ENCODE measurements at places on chromosomes 4 and X.

DNA sequence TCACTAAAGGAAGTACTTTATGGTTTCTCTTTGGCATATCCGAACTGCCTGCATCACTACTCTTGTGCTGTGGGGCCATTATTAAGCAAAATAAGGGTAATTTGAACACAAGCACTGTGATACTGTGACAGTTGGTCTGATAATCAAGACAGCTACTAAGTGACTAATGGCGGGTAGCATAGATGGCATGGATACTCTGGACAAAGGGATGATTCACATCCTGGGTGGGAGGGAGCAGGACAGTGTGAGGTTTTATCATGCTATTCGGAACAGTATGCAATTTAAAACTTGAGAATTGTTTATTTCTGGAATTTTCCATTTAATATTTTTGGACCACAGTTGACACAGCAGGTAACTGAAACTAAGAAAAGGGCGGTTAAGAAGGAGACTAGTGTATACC is 52.6 kb upstream of the CITED1 start:
- DNase-seq, result no peak

GRCh38 chr4:108762559-108763225 is at the start of gene ETNPPL:
Gene ETNPPL, minus strand, starts transcription at chr4:108763053. Its CDS starts 155 bp downstream, at chr4:108762898.
- DNase-seq, result no peak

DNA sequence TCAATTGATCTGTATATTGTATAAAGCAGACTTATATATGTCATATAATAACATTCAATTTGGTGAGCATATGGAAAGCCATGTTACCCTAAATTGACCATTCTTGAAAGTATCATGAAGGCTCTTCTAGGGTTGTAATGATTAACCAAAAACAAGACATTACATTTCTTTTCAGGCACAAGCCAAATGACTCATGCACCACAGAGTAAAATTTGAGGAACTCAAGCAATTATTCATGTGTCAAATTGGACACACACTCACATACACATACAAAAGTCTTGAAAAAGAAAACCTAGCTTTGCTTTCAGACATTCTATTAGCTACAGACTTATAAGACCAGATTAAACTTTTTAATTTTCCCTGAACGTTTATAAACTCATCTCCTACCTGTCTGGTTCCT is 146.5 kb upstream of the PCDH18 start:
- DNase-seq, result no peak

GRCh38 chr4:186061921-186062320 is 7.0 kb upstream of the TLR3 start:
- DNase-seq, result no peak

DNA sequence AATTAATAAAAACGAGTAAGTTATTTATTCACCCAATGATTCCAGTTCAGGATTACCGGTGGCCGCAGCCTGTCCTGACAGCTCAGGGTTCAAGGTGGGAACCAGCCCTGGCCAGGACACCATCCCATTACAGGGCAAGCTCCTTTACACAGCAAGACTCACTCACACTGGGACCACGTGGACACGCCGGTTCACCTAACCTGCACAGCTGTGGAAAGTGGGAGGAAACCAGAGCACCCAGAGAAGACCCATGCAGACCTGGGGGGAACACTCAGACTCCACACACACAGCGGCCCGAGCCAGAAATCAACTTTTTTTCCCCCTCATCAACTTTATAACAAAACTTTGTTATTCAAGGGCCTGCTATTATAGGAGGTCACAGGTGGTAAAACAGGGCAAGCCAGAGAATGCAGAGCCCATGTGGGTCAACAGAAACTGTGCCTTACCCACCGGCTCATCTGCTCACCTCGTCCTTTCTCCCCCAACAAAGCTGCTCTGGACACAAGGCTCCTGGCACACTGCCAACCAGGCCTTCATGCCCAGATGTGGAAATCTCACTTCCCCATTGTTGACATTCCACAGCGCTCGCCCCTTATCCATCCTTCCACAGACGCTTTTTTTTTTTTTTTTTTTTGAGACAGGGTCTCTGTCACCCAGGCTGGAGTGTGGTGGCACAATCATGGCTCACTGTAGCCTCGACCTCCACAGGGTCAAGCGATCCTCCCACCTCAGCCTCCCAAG is 8.0 kb upstream of the ODAPH start:
- no peak for DNase-seq

DNA sequence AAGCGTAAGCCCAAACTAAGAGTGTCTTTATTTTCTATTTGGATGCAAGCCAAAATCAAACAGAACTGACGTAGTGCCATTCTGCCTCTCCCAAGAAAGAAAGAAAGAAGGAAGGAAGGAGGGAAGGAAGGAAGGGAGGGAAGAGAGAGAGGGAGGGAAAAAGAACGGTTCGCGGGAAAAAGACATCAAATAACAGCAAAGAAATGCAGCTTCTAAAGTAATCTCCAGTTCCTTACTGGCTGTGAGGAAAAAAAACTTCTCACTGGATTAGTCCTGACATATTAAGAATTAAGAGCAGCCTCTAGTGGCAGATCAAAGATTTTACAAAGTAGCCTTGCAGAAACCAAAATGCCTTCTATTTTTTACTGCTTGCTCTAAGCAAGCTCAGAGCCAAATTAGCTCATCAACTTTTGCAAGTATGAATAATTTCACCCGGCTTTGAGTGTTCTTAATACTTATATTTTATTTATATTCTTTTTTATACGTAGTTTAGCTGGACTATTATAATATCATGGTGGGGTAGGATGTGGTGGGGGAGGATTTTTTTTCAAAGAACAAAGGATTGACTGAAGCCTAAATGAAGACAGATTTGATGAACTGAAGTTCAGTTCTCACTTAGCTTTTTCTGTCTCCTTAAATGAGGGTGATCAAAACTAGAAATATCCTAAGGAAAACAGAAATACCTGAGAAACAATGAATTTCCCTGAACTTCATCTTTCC is 36.6 kb downstream of the PITX2 start:
- no peak for DNase-seq

DNA sequence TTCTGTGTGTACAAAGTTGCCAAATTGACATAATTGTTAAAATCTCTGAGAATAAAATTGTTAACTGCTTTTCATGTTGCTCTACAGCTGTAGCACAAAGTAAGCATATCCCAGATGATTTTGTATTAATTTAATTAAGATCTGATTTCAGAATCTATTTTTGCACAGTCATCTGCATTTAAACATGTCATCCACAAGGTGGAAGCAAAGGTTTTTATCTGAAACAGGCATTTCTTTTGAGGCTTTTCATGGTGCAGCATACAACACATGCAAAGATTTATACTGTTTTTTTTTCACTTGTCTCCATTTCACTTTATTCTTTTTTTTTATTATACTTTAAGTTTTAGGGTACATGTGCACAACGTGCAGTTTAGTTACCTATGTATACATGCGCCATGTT is 51.2 kb downstream of the GC start:
- no peak for DNase-seq

GRCh38 chrX:112113460-112113859 is 30.9 kb upstream of the TRPC5 start:
- no peak for DNase-seq

DNA sequence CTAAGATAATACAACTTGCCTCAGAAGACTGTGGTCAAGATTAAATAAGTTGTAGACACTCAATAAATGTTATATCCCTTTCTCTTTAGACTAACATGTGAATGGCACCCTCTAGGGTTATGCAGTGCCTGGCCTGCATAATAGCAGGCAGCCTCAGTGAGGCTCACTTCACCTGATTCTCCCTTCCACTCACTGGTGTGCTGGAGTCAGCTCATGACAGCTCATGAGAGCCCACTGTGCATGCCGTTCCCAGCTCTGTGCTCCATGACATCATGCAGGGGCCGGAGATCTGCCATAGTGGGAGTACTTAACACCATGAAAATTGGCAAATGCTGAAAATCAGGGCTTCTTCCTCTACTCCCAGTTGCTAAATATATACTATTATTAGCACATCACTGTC is 64.5 kb downstream of the TEC start:
- DNase-seq, result no peak

DNA sequence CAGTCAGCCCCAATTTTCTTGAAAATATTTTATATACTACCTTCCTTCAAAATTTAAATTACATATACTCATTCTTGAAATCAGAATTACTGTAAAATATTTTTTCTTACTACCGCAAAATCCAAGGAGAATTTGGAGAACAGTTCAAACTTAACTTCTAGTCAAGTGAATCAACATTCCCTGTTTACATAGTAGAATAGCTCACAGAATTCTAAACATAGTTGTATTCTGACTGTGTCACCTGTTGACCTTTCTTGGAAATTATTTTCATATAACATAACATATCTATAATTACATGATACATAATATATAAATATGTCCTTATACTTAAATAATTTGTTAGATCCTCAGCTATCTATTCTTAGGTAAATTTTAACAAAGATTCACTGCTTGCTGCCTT is 31.0 kb upstream of the FGF5 start:
- DNase-seq, result no peak

DNA sequence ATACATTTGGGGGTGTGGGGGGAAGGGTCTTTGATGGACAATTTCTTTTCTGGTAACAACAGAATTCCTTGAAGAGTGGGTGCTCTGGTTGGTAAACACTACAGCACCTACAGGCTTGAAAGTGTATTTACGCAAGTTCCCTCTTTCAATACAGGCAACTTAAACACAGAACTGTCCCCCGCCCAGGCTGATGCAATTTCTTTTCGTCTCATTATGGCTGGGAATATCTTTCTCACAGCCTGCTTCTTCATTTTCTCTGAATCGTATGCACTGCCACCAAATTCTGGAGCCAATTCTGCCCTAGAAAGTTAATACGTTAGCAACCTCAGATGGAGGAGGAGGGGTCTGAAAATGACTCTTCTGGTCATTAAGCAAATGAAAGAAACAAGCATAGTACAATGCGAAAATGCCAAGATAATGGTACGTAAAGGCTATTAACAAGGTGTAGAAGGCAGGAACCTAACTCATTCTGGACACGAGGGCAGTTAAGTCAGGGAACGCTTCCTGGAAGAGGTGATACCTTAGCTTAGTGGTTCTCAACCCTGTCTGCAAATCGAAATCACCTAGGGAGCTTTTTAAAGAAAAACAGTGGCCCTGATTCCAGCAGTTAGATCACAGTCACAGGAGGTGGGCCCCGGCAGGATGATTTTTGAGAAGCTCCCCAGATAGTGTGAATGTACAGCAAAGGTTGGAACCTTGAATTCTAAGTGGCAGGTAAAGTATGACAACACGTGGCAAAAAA is 1.0 kb downstream of the AGA start:
- no peak for DNase-seq

- no peak for DNase-seq
These were observed 99.5 kb downstream of the EFHC2 start for GRCh38 chrX:44244008-44244407.

DNA sequence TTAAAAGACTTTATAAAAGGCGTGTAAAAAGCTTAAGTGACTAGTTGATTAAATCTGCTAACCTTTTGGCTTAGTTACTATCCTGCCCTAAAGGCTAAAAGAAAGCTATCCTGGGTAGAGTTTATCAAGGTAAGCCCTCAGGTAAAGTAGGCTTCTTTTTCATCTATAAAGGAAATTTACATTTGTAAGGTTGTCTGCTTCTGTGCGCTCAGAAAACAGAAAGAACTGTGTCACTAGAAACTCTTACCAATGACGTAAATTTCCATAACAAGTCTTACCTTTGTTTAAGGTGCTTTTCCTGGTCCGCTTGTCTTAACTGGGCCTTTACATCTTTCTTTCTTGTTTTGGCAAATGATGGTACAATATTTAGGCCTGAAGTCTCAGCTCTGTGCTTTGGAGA is 37.7 kb upstream of the FGF2 start:
- DNase-seq, result no peak

GRCh38 chrX:20066968-20067708 is 49.6 kb downstream of the MAP7D2 start:
- DNase-seq, result no peak

- no peak for DNase-seq
These were observed 157.3 kb upstream of the LDB2 start for GRCh38 chr4:17055788-17056187.

GRCh38 chr4:75907966-75908365 is 5.7 kb upstream of the PPEF2 start:
- no peak for DNase-seq

DNA sequence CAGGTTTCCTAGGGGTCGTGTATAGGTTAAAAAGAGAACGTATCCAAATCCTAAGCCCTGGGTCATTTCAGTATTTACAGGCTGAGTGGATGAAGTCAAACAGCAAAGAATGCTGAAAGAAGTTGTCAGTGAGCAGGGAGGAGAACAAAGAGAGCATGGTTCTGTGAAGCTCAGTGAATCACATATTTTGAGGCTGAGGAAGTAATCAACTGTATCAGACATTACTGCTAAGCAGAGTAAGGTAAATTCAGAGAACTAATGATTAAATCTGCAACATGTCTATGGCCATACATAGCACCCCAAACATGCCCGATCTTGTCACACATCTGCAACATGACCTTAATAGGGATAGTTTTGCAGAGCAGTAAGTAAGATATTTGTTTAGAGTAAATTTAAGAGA is 1130.3 kb downstream of the RAPGEF2 start:
- DNase-seq, result no peak

DNA sequence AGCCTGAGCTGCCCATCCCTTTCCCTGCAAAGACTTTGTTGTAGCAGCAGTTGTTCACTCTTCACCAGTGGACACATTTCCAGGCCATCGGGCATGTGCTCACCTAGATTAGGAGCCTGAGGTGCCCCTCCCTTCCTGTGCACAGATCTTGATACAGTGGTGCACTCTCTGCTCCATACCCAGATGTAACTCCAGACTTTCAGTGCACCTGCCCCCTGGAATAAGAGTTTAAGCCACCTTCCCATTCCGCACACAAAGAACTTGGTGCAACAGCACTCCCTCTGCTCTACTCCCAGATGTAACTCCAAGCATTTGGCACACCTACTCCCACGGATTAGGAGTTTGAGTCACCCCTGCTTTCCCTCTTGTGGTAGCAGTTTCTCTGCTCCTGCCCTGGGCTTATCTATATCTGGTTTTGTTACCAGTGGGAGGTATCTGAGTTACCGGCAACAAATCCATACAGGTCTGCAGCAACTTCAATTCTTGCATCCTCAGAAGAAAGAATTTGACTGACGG is 36.0 kb upstream of the PLK4 start:
- no peak for DNase-seq

DNA sequence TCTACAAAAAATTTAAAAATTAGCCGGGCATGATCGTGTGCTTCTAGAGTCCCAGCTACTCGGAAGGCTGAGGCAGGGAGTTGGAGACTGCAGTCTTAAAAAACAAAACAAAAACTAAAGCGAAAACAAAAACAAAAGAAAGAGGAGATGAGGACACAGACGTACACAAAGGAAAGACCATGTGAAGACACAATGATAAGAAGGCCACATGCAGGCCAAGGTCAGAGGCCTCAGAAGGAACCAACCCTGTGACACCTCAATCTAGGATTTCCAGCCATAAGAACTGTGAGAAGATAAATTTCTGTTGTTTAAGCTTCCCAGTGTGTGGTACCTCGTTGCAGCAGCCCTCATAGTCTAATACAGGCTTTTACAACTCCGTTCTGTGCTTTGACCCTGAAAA is 177.0 kb upstream of the ATP6AP2 start:
- no peak for DNase-seq

GRCh38 chrX:21373637-21374162 is 518 bp upstream of the CNKSR2 start:
- no peak for DNase-seq

DNA sequence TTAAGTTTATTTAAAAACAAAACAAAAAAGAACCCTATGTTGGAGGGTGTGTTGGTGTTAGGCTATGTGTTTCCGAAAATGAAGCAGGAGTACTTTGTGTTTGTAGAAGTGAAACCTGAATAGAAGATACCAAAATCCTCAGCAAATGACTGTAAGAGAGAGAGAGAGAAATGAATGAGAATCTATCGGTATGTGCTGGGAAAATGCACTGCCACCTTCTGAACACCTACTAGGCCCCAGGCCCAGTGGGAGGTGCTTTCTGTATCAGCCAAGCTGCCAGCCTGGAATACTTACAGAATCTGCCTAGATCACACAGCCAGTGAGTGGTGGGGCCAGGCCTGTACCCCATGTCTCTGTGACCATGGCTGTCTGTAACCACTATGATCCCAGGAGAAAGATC is 14.9 kb upstream of the PIM2 start:
- no peak for DNase-seq
